ENCODE measurements at places on chromosomes 1 and 21.

GRCh38 chr1:36922593-36923426 is 111.5 kb downstream of the GRIK3 start:
- DNase-seq, result no peak

DNA sequence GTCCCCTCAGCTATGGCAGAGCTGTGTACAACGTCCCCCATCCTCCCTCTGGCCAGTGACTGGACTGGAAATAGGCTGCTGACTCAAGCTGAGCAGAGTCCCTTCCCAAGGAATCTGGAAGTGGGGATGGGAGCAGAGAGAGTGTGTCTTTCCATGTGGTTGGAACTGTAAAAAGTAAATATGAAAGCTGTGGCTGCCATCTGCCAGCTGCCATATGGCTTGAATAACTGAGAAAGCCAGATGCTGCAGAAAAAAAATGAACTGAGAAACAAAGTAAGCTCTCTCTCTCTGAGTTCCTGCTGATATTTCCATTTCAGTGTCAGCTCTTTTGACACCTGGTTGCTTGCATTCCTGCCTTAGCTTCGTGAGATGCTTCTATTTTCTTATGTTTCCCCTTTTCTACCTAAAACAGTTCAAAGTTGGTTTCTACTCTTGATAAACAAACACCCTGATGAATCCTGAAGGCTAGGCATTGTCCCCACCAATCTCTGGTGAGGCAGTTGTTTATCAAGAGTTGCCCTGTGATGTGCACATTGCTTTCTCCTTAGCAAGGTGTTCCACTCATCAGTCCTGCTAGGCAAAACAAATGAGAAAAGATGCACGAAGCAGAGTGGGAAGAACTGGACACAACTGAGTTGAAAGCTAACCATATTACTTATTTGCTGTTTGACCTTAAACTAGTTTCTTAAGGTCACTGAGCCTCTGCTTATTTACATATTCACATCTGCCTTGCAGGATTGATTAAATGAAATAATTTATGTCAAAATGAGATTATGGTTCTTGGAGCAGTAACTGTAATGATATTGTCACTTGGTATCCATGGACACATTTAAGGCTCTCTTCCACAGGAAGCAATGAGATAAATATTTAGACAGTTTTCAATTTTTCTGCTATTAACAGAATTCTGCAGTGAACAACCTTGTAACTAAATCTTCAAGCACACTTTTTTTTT is 16.6 kb upstream of the DR1 start:
- no peak for DNase-seq

DNA sequence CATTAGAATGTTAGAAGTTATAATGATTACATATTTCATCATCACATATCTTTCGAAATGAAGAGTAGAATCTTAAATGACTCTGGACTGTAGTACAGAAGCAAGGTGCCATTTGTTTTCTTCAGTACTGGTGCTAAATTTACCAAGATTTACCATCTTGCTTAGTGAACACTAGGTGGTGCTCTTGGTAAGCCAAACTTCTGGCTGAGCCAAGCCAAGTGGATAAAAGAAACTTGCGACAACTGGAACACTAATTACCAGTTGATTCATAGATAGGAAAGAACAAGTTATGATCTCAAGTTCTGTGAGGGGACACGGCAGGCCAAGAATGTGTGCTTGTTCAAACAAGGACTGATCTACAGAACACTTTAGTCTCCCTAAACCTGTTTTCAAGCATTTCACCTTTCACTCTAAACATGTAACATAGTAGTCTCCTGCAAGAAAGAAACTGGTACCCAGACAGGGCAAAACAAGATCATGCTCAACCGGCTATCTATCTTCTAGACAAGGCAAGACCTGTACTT is 19.8 kb downstream of the SPRTN start:
- DNase-seq, result peak; percentile 70

DNA sequence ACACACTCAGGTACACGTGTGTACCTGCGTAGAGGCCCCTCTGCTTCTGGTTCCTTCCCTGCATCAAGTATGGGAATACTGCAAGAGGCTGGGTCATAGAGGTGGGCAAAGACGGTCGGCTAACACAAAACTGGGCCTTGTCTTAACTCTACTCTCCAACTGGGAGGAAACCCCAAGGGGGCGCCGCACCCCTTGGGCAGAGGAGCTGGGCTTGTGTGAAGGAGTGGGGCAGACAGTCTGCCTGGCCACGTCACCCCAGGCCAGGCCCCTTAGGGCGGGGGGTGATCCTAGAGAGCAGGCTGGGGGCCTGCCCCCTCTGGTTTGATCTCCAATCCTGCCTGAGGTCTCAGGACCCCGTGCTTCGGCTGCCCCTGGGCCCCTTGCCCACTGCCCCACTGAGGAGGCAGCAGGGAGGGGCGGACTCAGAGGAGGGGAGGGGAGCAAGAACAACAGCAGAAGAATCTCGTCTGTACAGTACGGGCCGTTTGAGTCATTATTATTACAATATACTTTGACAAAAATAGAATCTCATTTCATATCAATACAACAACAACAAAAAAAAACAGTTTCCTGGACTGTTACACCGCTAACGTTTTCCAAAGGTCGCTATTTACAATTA is 34.7 kb downstream of the MEF2D start:
- peak; percentile 23 for DNase-seq

DNA sequence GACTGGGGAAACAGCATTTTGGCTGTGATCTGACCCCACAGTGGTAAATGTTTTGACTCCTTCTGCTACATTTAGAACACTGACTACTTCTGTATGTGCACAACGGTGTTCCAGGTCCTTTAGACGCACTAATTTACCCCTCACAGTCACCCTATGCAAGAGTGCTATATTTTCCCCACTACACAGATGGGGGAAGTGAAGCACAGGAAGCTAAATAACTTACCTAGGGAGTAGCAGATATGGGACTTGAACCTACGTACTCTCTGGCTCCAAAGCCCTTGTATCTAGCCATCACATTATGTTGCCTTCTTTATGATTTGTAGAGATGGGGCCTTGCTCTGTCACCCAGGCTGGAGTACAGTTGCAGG is 49.3 kb downstream of the GADD45A start:
- no peak for DNase-seq

GRCh38 chr21:26019236-26019635 is 151.3 kb downstream of the APP start:
- no peak for DNase-seq

DNA sequence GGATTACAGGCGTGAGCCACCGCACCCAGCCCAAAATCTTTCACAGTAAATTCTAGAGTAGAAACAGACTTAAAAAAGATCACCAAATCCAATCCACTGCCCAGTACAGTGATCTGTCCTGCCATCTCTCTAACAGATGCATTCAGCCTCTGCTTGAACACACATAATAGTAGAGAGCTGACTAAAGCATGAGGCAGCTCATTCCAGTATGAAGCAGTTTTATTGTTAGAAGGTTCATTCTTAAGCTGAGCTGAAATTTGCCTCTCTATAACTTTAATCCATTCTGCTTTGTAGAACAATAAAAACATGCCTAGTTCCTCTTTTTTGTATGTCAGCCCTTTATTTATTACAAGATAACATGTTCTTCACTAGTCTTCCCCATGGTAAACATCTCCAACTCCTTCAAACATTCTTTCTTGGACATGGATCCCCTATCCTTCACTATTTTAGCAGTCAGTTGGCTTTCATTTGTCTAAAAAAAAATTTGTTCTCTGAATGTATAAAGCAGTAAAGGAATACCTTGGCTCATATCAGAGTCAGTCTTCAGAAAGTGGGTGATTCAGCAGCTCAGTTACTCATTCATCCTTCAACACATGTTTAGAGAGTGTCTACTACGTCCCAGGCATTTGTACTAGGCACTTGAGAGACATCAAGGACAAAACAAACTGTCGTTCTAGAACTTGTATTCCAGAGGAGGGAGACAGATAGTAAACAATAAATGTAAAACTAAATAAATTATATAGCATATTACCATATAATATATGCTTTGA is 10.7 kb upstream of the PTBP2 start:
- no peak for DNase-seq

GRCh38 chr21:36246080-36246631 is 73.8 kb upstream of the MORC3 start:
- DNase-seq, result no peak

DNA sequence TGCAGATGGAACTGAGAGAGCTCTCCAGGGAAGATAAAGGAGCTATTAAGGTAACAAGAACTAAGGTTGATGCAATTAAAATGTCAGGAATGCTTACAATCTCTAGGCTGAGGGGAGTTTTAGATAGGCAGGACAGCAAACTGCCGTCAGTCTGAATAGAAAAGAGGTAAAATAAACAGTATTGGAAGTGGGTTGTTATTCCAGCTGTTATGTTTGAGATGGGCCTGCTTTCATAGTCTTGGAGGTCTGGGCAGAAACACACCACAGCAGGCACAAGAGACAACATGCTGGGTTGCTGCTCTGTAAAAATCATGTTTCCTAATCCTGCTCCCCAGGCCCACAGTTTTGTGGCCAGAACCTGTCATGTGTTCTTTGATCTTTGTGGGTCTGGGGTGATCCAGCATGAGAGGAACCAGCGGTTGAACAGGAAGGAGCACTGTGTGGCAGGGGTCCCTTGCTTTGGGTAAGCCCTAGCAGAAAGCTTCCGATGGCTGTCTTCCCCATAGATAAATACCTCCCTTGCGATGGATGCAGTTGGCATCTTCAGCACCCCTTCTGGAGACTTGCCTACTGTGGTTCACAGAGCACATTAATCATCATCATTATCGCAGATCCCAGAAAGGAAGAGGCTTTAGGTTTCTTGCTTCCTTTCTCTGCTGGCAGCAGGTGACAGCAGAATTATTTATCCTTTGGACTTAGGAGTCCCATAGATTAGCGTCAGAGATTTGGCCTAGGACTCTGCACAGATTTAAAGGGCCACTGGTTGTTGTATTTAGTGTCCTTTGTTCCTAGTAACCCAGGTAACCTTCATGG is 97.1 kb downstream of the AK5 start:
- DNase-seq, result no peak

DNA sequence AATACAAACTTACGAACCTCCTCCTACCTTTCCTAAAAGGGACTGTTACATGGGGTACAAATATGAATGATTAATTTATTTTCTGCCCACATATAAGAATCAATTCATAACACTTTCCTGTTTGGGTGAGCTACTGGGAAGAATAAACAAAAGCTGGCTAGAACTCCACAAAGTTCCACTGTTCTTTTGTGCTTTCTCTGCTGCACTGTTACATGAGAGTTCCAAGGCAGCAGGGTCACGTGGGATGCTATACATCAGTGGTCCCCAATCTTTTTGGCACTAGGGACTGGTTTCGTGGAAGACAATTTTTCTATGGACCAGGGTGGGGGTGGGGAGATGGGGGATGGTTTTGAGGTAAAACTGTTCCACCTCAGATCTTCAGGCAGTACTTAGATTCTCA is 2.2 kb upstream of the ANGPTL7 start:
- DNase-seq, result no peak

GRCh38 chr1:205270764-205271163 is 43.0 kb downstream of the TMCC2 start:
- DNase-seq, result no peak

- DNase-seq, result no peak
These were observed 34.6 kb upstream of the APOBEC4 start for GRCh38 chr1:183687546-183688304.

GRCh38 chr1:18316764-18317163 is 164.0 kb upstream of the KLHDC7A start:
- DNase-seq, result no peak

- DNase-seq, result no peak
These were observed 61.3 kb downstream of the ASTN1 start for GRCh38 chr1:177103005-177103852.

DNA sequence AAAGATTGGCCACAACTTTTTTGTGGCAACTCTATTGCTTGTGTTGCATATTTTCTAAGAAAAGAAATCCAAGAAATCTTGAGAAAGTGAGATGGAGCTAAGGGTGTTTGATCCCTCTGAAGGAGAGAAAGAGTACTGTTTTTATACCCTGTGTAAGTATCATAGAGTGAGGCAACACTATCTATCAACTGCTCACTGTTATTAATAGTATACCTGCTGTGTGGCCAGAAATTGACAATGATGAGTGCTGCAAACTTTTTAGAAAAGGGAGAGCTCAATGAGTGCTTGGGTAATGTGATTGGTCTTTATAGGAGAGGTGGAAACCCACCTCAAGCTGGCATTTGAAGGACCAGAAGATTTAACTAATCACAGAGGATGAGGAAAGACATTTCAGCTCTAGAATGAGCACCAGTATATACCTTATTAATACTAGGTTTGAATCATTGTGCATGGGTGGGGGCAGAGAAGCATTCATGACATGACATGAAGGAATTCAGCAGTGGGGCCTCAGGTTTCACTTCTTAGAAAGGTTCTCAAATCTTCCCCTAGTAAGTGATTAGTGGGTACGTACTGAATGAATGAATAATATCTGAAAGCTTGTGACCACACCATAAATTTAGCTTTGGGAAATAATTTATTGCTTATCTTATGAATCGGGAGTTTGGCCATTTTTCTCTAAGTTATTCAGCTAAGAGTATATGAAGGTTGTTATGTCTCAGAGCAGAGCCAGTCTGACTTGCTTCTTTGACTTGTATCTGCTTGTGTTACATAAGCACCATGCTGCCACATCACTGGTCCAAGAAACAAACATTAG is 169.2 kb upstream of the SGIP1 start:
- DNase-seq, result peak; percentile 53

- peak; percentile 23 for DNase-seq
These were observed at the start of gene EDARADD for GRCh38 chr1:236393681-236394481. EDARADD (plus strand) TSS chr1:236394286; CDS start chr1:236394445, 159 bp downstream.

- no peak for DNase-seq
These were observed 56.9 kb downstream of the PROX1 start for GRCh38 chr1:214044438-214045214.

- DNase-seq, result no peak
These were observed 1500.2 kb upstream of the PRMT6 start for GRCh38 chr1:105556266-105556665.

GRCh38 chr1:80520949-80521348 is 1279.8 kb upstream of the ADGRL2 start:
- DNase-seq, result no peak
